ENCODE measurements at places on chromosomes 6 and 20.

DNA sequence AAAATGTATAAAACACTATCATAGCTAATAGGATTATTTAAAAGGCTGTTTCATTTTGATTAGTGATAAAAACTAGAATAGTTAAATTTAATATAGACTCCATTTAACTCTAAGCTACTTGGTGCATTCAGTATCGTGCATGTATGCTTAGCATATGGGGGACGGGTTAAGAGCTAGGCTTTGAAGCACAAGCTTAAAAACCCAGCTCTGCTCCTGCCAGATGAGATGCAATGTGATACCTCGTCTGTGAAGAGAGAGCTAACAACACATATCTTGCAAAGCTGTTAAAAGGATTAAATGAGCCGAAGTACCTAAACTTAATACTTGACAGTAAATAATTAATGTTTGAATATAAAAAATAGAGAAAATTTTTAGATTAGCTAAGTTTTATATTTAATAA, 42.2 kb downstream of the DTNBP1 start:
- DNase-seq: no peak

DNA sequence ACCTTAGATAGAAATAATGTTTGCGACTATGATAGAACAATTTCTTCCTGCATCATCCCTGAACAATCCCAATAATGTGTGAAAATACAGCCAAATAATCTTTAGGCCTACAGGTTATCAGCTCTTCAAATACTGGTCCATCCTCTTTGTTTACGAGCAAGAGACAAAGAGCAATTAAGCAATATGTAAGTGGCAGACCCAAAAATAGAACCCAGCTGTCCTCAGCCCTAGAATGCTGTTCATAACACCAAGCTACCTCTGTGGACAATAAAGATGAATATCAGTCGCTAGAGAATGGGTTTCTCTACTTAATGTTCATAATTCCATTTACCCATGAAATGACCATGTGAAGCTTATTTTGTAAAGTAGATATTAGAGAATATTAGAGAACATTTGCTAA, 28.4 kb upstream of the OSTM1 start:
- DNase-seq: no peak

GRCh38 chr6:36544228-36544627, 3.1 kb downstream of the STK38 start:
- DNase-seq: no peak

- no peak for DNase-seq
Measured at GRCh38 chr6:80356000-80356399, 249.5 kb downstream of the BCKDHB start.

- DNase-seq: no peak
Measured at GRCh38 chr6:169568314-169569087, 133.3 kb downstream of the WDR27 start.

DNA sequence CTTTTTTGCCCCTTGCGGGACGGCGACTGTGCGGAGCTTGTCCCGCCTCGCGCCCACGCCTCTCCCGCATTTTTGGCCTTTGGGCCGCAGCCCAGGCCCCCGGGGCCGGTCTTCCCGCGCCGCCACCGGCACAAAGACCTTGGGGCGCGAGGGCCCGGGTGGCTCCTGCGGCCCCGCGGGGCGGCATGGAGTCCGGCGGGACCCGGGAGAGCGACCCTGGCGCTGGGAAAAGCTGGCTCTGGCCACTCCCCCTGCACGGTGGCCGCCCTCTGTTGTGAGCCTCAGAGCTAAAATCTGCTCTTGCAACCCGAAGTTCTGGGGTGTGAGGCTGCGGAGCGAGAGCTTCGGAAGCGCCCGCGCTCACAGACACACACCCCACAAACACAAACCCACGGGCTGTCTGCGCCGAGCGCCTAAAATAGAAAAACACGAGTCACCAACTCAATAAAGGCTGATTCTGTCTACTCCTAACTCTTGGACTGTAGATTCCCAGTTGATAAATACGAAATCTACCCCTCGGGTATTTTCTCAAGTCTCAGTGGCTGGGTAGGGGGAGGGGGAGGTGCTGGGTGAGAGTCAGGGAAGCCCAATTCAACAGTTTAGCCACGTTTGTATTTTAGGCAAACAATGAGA, 496 bp upstream of the BEND3 start:
- no peak for DNase-seq

GRCh38 chr20:6164421-6165341, 41.9 kb upstream of the FERMT1 start:
- DNase-seq: no peak

GRCh38 chr6:9851541-9852380, 563.1 kb downstream of the TFAP2A start:
- DNase-seq: no peak

- no peak for DNase-seq
Measured at GRCh38 chr20:52645822-52646221, 326.3 kb upstream of the TSHZ2 start.

GRCh38 chr20:62065674-62066338, at the start of gene TAF4:
Gene TAF4, minus strand, starts transcription at chr20:62065881. Its CDS starts 71 bp downstream, at chr20:62065810.
- peak; percentile 67 for DNase-seq

DNA sequence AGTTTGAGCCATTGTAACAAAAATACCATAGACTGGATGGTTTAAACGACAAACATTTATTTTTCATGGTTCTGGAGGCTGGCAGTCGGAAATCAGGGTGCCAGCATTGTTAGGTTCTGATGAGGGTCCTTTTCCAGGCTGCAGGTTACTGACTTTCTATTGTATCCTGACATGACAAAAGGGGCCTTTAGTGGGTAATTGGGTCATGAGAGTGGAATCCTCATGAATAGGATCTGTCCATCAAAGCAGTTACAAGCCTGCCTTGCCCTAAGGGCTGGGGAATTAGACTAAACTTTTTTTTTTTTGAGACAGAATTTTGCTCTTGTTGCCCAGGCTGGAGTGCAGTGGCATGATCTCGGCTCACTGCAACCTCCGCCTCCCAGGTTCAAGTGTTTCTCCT, 347.9 kb upstream of the TSHZ2 start:
- no peak for DNase-seq

- DNase-seq: no peak
Measured at GRCh38 chr6:41591122-41591521, 44.9 kb downstream of the FOXP4 start.

DNA sequence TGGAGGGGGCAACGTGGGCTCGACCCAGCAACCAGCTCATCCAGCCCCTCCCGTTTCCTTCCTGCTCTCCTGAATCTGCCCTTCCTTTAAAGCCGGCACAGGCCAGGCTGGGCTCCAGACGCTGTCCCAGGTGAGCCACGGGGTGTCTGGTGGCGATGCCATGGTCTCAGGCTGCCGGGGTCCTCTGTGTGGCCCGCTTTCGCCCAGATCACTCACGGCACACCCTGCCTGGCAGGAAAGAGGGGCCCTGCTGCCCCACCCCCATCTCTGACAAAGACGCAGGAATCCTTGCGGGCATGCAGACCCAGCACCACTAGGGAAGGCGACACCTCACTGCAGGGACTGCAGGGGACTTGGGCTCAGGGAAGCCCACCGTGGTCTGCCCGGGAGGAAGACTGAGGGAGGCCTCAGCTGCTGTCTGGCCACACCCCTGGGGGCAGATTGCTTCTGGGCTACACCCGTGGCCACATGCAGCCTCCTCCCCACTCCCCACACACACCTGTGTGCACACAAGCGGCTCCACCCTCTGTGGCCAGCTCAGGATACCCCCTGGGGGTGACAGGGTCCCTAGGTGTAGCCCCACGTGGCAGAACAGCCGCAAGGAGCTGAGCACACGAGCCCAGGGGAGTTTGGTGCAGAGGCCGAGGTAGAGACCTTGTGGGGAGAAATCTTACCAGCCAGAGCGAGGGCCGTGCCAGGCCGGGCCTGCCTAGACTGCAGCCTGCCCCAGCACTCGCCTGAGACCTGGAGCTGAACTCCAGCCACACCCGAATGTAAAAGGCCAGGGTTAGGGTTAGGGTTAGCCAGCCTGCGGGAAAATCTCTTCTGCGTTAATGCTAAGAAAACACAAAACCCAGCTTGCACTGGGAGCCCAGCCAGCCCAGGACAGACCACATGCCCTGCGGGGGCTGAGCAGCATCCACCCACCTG, 104.6 kb downstream of the DLL1 start:
- DNase-seq: no peak

DNA sequence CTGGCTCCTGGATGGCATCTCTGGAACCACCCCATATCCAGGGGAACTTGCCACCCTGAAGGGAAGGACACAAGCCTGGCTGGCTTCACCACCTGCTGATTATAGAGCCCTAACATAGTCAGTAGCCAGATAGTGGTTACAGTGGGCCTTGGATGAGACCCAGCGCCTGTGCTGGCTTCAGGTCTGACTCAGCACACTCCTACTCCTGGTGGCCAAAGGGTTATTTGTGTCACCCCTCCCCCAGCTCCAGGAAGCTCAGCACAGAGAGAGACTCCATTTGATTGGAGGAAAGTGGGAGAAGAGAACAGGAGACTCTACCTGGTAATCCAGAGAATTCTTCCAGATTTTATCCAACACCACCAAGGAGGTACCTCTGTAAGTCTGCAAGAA, 12.8 kb downstream of the SNX14 start:
- no peak for DNase-seq

- DNase-seq: no peak
Measured at GRCh38 chr6:3457710-3458602, 1.1 kb upstream of the SLC22A23 start.

GRCh38 chr6:27494987-27495385, 22.1 kb upstream of the ZNF184 start:
- no peak for DNase-seq

GRCh38 chr6:88561954-88562315, 395.8 kb upstream of the CNR1 start:
- no peak for DNase-seq

- no peak for DNase-seq
Measured at GRCh38 chr20:23049201-23050075, at the start of gene THBD. Gene THBD, minus strand, starts transcription at chr20:23049672. Its CDS starts 168 bp downstream, at chr20:23049504.
